Activated T-cell treated with anti-CD3 and anti-CD28 coated beads, Interleukin-2, amount 50 U/mL, for 4 hours (primary cell): ENCODE measurements at places on chromosomes 5 and 9. TPM values are rescaled to one million over a fixed set of nuclear protein-coding genes. Genes with fewer than 3 reads are reported as not detected.
A peak's percentile ranks its signal among the peaks of the same experiment; 100 is the strongest.

- no peak for DNase-seq
These were observed 265.9 kb upstream of the VLDLR start for GRCh38 chr9:2355697-2355983.

GRCh38 chr5:74587890-74588289 is 52.6 kb downstream of the ENC1 start:
- DNase-seq = no peak

DNA sequence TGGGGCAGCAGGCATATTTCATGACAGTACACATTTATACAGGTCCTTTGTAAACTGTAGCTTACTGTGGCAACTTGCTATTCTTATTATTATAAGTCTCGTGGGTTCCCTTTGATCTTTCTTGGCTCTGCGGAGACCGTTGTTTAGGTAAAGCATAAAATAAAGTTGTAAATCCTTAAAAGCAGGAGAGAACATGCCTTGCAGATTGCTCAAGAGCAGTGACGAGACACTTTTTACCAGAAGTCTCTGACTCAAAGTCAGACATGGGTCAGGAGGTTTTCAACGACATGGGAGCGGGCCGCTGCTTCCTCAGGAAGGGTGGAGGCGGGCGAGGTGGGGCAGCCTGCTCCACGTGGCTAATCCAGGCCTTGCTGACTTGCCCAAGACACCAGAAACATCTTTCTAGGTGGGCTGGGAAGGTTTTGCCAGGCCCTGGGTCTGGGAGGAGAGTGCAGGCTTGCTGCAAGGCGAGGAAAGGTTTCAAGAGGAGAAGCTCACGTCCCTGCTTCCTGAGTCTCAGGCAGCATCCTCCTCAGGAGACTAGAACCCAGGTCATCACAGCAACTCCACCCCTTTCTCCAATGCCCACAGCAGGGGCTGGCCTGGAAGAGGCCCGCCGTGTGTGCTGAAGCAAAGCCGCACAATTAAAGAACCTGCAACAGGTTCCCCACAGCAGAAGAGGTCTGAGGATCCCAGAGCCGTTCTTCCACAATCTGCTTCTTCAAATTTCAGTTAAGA is 6.5 kb downstream of the TBC1D2 start:
- DNase-seq = no peak

DNA sequence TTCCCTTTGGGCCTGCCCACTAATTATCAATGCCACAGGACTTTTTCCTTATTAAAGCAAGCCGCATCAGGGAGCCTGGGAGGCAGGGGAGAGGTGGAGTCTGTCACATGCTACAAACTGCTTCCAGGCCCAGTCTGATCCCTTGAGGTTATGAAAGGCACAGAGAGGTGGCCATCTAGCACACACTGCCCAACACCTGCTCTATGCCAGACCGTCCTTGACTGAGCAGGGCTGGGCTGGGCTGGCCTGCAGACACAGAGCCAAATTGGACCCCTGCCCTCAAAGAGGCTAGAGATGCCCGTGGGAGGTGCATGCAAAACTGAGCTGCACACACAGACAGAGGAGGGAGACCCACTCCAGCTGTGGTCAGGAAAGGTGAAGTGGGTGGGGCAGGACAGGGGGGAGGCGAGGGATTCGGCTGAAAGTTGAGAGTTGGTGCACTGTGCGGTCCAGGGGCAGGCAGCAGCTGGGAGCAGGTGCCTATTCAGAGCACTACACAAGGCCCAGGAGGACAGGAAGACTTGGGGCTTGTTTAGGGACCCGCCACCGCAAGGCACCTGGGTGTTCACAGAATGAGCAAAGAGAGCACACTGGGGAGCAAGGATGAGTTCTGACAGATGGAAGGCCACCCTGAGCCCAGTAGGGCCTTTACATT is 36.4 kb upstream of the TCF7 start:
- no peak for DNase-seq

DNA sequence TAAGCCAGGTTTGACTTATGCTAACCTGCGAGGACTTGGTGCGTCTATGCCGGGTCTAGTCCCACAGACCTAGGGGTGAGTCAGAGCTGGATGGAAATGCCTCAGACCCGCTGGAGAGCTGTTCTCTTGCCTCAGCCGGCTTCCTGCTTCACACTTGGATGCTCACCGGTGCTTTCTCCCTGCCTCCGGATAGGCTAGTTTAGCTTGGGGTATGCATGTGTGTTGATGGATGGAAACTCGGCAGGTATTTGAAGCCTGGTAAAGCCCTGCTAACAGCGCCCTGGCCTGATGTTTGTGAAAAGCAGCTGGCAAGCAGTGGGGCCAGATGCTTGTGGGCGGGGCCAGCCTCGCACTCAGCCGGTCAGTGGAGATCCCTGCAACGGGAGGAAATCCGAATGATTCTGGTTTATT is 29.3 kb downstream of the PRRC2B start:
- DNase-seq = peak; percentile 15

GRCh38 chr5:165858118-165858517 is 2352.7 kb downstream of the MAT2B start:
- DNase-seq = no peak

DNA sequence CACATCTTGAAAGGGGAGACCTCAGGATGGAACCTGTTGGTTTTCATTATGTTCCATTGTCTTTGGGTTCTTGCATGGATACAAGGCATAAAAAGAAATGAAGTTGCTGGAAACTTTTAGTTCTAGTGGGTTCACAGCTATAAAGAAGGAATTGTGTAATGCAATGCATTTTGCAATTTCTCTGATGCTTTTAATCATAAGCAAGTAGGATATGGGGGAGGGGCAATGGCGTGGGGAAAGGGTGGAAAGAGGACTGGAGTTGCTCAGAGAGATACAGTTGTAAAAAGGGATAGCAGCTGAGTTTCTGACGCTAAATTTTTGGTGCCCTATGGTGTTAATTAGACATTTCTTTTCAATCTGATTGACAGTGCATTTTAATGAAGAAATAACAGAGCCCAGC is 88.6 kb upstream of the FANCC start:
- no peak for DNase-seq

DNA sequence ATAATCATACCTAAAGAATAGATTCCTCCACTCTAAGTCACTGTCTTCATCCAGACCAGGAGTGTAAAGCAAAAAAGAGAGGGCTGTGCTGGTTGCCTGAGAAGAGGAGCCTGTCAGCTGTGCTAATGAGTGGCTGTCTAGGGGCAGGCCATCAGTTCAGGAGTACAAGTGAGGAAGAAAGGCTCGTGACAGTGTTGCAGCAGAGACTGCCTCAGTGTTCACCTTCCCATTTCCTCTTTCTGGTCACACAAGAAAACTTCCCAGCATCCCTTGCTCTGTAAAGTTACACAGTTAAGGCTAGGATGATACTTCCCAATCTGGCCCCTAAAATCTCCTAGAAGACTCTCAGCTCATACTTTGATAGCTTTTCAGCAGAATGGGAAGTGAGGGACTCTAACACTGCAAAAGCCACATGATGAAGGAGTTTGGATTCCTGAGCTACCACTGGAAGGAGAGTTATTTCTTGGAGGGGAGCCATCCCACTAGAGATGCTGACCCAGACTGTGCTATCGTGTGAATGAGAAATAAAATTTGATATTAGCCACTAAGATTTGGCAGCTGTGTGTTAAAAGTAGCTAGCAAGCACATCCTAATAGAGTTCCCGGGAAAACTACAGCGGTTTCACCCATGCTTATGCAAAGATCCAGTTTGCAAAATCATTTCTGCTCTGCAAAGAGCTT is 67.1 kb downstream of the ADAMTS12 start:
- DNase-seq = no peak

- no peak for DNase-seq
These were observed 35.3 kb downstream of the CPEB4 start for GRCh38 chr5:173923218-173924095.

GRCh38 chr5:149381986-149382338 is 2.9 kb upstream of the IL17B start:
- DNase-seq = peak; percentile 72

DNA sequence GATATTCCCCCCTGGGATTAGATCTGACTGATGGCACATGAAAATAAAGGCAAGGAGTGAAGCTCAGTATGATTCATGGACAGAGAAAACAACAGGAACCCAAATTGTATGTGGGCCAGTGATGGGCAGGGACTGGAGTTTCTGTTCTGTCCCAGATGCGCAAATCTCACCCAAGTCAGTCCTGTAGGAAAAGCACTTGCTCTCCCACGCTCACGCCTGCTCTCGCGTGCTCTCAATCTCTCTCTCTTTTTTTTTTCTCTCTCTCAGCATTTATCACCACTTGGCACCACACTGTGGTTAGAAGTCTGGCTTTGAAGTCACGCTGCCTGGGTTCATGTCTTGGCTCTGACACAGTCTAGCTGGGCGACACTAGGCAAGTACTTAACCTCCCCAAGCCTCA is 106.5 kb upstream of the LRRTM2 start:
- DNase-seq = no peak

DNA sequence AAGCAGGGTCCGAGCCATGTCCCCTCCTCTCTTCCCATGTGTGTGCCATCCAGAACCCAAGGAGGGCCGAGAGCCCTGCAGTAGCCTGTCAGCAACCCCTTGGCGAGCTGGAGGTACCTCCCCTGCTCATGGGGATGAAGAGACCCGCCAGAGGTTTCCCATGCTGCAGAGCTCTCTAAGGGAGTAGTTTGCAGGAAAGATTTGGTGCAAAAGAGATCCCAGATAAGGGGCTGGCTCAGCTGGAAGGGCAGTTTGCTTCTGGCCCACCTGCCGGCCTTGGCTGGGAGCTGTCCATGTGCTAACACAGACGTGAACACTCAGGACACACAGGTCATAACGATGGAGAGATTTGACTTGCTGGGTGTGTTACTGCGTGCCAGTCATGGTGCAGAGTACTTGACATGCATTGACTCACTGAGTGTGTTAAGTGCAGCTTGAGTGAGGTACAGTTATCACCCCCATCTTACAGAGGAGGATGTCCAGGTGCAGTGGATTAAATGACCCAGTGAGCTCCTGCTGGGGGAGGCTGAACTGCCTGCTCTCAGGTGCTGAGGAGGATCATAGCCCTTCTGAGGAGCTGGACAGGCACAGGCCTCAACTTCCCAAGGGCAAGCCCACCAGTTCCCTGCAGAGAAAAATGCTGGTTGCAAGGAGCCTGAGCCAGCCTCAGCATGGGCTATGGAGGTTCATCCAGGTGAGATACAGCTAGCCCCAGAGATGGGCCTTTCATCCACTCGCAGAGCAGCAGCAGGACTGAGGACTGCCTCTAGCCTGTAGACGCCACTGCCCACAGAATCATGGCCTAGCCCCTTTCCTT is 6.3 kb upstream of the SLC25A48 start:
- DNase-seq = no peak

DNA sequence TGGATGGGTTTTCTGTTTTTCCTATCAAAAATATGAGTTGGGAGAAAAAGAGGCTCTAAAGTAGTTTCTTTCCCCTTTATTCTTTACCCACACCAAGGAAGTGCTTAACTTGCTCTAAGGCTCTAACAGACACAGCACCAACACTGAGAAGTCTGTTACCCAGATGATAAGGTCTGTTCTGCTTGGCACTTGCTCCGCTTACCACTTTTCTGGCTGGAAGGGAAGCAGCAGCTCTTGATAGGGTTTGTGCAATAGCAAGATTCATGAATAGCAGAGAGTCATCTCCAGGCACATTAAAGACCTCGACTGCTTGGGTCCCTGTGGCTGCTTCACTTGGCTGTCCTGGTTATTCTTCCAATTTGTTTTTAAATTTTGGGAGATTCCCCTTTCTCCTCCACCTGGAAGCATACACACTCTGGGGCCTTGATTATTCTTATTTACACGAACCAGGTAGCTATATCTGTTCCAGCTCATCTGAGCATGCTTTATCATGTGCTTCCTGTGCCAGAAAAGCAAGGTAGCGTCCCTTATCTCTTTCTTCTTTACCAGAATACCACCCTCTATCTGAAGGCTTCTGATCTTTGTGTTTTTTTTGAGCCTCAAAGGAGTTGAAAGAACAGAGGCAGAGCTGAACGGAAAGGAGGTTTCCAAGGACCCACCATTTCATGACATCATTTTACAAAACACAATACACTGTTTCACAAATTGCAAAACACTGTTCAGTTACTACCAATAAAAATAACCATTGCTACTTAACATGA is 24.8 kb downstream of the PPP3R2 start:
- no peak for DNase-seq

DNA sequence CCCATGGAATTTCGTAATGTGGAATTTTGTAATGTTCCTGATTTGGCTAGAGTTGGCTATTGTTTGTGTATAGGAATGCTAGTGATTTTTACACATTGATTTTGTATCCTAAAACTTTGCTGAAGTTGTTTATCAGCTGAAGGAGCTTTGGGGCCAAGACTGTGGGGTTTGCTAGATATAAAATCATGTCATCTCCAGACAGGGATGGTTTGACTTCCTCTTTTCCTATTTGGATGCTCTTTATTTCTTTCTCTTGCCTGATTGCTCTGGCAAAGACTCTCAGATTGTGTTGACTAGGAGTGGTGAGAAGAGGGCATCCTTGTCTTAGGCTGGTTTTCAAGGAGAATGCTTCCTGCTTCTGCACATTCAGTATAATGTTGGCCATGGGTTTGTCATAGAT is 91.0 kb downstream of the NNT start:
- DNase-seq = no peak

GRCh38 chr9:90086101-90086511 is 481.3 kb downstream of the GADD45G start:
- no peak for DNase-seq

DNA sequence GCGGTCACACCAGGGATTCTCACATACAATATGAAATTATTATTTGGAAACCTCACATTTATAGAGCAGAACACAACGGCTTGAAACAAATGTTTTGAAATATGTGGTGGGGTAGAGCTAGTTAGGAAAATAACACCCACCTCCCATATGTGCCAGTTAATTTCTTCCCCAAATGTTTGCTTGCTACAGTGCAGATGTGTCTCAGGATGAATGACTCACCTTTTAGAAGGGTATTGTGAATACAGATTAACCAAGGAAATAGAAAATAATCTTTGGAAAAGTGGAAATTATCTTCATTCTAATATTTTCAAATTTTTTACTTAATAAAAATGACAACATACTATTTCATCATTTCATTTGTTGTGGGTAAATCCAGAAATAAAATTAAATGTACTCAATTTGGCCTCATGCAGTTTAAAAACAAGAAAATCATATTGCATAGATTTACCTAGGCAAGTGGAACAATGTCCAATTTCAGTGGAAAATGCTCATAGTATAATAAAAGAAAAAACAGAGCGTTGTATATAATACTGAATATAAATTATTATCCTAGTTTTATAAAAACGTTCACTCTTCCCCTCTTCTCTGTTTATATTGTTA is 39.3 kb upstream of the RICTOR start:
- DNase-seq = no peak

Gene PFN3
- not detected for total RNA-seq

Gene IL6ST
- 74.9 TPM for total RNA-seq

Gene AK6
- 145 TPM for total RNA-seq

Gene RPP25L
- total RNA-seq = 30.2 TPM

Gene SEMA5A
- total RNA-seq = 0.03 TPM

Gene ZNF79
- total RNA-seq = 14.0 TPM

Gene IFNA13
- not detected for total RNA-seq

Gene CCDC192
- total RNA-seq = not detected
